ENCODE measurements at places on chromosomes 7 and 10. TPM values are rescaled to one million over a fixed set of nuclear protein-coding genes. Genes with fewer than 3 reads are reported as not detected.

DNA sequence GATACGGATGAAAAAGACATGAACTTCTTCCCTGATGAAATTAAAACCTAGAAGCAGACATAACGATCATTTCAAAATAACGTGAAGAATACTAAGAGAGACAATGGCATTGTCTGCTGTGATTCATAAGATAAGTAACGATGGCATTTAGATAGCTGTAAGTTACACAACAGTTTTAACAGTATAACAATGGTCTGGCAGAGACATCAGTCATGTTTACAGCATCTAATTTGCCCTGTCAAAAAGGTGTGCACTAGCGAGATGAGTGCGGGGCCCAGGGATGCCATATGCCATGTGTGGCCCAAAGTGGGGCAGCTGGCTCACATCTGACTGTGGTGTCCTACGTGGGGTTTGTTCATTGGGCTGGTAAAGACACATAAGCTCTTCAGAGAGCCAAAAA lies 55.7 kb upstream of the RHEB start:
- DNase-seq: no peak

DNA sequence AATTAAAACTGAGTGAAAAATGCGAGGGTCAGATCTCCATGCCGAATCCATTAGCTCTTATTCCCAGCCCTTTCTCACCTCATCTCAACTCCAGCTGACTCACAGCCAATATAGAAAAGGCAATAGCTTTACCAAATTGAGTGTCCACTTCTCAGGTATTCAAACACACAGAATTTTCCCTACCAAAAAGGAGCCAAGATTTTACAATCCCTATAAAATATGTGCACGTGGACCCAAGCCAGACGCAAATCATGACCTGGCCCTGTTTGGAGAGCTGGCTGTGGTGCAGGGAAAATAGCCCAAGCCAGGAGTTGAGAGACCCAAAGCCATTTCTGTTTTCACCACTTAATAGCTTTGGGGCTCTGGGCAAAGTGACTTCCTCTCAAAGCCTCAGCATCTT lies 379.7 kb upstream of the AUTS2 start:
- no peak for DNase-seq

DNA sequence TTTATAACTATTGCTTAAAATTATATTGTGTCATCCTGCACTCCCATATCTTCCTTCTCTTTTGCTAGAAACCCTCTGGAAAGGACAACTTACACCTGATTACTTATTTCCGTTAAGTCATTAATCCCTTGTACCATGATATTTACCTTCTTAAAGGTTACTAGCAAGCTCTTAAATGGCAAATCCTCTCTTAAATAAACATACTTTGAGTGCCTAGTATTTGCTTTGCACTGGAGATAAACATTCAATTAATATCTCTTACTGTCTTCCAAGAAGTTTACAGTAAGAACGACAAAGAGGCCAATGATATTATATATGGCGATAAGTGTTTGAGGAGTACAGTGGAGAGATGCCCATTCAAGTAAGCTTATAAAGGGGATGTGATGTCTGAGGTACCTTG lies 278.3 kb downstream of the HGF start:
- no peak for DNase-seq

DNA sequence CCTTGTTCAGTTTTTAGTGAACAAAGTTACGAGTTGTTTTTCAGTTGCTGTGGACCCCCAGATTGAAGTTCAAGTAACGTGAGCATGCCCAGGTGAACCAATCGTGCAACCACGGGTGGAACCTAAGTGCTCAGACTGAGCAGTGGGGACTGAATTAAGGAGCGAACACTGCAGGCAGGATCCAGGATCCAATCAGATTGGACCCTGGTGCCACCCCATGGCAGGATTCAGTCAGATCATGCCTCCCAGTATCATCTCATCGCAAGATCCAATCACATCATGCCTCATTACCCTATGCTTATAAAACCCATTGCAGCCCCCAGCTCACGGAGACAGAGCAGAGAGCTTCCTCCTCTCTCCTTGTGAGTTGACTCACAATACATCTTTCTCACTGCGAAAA lies 80.9 kb downstream of the PFKFB3 start:
- DNase-seq: no peak

The MBL2 gene
- not detected for total RNA-seq

The ABCB1 gene
- total RNA-seq: 3.0 TPM

GRCh38 chr7:10643545-10643944 lies 330.1 kb upstream of the PHF14 start:
- DNase-seq: no peak

DNA sequence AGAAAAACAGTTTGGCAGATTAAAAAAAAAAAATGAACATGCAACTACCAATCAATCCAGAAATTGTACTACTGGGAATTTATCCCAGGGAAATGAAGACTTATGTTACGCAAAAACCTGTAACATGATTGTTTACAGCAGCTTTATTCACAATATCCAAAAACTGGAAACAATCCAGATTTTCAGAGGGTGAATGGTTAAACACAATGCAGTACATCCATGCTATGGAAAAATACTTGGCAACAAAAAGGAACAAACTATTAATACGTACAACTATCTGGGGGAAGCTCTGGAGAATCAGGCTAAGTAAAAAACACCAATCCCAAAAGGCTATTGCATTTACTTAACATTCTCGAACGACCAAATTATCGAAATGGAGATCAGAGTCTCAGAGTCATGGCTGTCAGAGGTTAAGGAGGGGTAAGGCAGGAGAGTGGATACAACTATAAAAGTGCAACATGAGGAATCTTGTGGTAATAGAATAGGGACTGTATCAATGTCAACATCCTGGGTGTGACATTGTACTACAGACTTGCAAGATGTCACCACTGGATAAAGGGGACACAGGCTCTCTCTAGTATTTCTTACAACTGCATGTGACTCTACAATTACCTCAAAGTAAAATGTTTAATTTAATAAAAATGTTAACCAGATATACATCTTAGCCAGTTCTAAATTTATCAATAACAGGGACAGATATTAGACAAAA lies 21.5 kb upstream of the RUFY2 start:
- DNase-seq: no peak

- no peak for DNase-seq
Observed at GRCh38 chr7:106309362-106309761, 24.6 kb upstream of the NAMPT start.

The LDB3 gene
- total RNA-seq: 1.1 TPM

GRCh38 chr10:88805361-88805760 lies 2.8 kb downstream of the LIPM start:
- no peak for DNase-seq

The INSYN2A gene
- total RNA-seq: not detected

The SDK1 gene
- 8.7 TPM for total RNA-seq
